ENCODE measurements at places on chromosomes 7 and 10. TPM values are rescaled to one million over a fixed set of nuclear protein-coding genes. Genes with fewer than 3 reads are reported as not detected.

The PPP1R17 gene
- not detected for polyA plus RNA-seq

The CYP3A4 gene
- not detected for polyA plus RNA-seq

The PRSS58 gene
- not detected for polyA plus RNA-seq

The TRIM50 gene
- not detected for polyA plus RNA-seq

The NUB1 gene
- 77.0 TPM for polyA plus RNA-seq

The KIF11 gene
- 0.92 TPM for polyA plus RNA-seq

The ZCWPW1 gene
- 5.0 TPM for polyA plus RNA-seq

The CDHR1 gene
- not detected for polyA plus RNA-seq

The GNAT3 gene
- polyA plus RNA-seq = not detected

The COL1A2 gene
- polyA plus RNA-seq = not detected

The NKX2-3 gene
- polyA plus RNA-seq = not detected

The CLRN3 gene
- not detected for polyA plus RNA-seq

The IGF2BP3 gene
- polyA plus RNA-seq = not detected

The ATRNL1 gene
- 0.23 TPM for polyA plus RNA-seq

The LGI1 gene
- not detected for polyA plus RNA-seq

The SEMA3A gene
- not detected for polyA plus RNA-seq

The ATOH7 gene
- not detected for polyA plus RNA-seq

The SAP25 gene
- 0.72 TPM for polyA plus RNA-seq

The CUBN gene
- 0.49 TPM for polyA plus RNA-seq

The CDK13 gene
- 19.5 TPM for polyA plus RNA-seq

The ECHDC3 gene
- not detected for polyA plus RNA-seq

The TRIP6 gene
- polyA plus RNA-seq = 4.9 TPM

The HSPA12A gene
- polyA plus RNA-seq = not detected

The ZNF425 gene
- polyA plus RNA-seq = 1.7 TPM

The GNGT1 gene
- polyA plus RNA-seq = not detected

The TAS2R4 gene
- 0.07 TPM for polyA plus RNA-seq

The PGAM1 gene
- 371 TPM for polyA plus RNA-seq

The ITIH5 gene
- not detected for polyA plus RNA-seq

The FZD1 gene
- not detected for polyA plus RNA-seq

The EGR2 gene
- 0.22 TPM for polyA plus RNA-seq

The ADAM12 gene
- polyA plus RNA-seq = 1.9 TPM

The ARHGEF35 gene
- 2.0 TPM for polyA plus RNA-seq

The CRTAC1 gene
- not detected for polyA plus RNA-seq

The AP1S1 gene
- polyA plus RNA-seq = 4.2 TPM

The MBLAC1 gene
- polyA plus RNA-seq = 0.77 TPM

The INA gene
- not detected for polyA plus RNA-seq

The HECW1 gene
- not detected for polyA plus RNA-seq

The ADRB1 gene
- polyA plus RNA-seq = not detected

The AMPH gene
- polyA plus RNA-seq = 0.09 TPM

The STAG3 gene
- 3.7 TPM for polyA plus RNA-seq

The APBB1IP gene
- 30.6 TPM for polyA plus RNA-seq

The OR2A1 gene
- not detected for polyA plus RNA-seq

The MEIG1 gene
- polyA plus RNA-seq = 0.99 TPM

The SPAM1 gene
- polyA plus RNA-seq = not detected

The GET4 gene
- polyA plus RNA-seq = 28.7 TPM

The TFPI2 gene
- polyA plus RNA-seq = not detected

The MYL10 gene
- not detected for polyA plus RNA-seq

The RBM20 gene
- 0.03 TPM for polyA plus RNA-seq

The FAM180A gene
- polyA plus RNA-seq = not detected

Measured in CD4-positive, alpha-beta memory T cell (primary cell).